ENCODE measurements at places on chromosomes 3 and 15.

DNA sequence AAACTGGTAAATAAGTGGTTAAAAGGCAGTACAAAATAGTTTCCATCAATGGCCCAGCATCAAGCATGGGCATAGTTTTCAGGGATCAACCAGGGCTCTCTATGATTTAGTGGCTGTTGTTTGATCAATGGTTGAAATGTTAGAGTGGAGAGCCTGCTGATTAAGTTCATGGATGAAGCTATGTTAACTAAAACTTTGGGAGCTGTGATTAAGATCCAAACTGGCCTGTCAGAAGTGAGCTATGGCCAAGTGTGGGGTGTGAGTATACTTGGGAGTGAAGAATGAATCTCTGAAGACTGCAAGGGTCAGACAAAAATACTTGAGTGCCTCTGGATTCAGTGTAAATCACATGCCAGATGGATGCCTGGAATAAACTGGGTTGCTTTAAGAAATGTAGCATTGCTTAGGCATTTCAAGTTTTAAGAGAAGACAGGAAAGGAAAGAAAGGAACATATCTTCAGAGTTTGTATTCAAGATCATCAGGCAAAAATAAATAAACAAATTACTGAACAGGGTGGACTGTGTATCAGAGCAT is 422.2 kb upstream of the ADAMTS9 start:
- DNase-seq = no peak

DNA sequence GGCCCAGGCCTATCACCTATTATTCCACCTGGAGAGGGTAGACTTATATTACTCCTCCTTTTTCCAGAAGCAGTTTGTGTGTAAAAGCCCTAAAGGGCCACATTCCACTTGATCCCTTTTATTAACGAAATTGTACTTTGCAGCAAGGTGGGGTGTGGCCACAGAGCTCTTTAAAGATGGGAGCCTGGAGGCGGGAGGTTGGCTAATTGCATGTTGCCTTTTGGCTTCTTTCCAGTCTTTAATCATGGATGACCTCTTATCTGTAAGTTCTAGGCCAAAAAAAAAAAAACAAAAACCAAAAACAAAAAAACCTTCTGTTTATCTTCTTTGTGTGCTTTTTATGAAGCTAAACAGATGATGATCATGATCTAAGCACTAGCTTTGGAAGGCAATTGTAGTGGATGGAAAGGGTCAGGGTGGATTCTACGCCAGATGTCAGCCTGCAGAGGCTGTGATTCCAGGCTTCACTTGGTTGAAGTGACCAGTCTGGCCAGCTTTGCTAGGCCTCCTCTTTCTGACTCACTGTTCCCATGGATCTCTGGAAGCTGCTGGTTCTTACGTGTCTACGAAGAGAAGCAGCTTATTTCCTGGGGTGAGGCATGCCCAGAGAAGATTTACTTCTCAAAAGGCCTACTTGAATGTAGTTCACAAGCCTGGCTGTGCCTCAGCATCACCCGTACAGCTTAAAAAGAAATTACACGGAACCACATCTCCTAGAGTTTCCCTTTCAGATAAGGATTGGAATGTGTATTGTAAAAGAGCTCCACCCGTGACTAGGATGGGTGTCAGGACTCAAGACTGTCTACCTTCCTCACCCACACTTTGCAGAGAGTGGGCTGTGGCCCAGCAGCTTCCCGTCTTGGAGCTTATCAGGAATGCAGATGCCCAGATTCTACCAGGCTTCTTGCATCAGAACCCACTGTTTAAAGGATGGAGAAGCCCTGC is 330.9 kb upstream of the C2CD4B start:
- DNase-seq = no peak

DNA sequence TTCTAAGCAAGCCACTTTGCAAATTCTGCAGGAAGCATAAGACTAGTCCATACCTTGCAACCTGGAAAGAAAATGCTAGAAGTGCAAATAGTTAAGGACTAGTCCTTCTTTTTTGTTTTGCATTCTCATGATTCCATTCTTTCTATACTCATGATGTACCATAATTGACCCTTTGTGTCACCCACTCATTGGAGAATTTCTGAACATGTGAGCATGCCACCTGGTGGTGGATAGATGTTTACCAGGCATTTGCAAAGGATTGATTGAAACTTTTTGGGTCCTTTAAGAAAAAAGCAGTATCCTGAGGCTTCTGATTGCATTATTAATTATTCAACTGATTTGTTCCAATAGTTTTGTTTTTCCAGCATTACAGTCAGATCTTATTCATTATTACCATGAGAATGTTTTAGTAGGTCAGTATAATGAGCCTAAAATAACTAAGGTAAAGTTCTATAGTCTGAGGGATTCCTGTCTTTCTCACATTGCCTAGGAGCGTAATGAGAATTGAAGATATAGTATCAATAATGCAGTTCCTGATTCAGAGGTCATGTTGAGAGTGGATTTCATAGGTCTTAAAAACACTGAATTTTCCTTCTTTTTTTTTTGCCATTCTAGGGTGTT is 20.2 kb upstream of the DIPK2A start:
- DNase-seq = peak; percentile 39

GRCh38 chr15:87489902-87490665 is 766.5 kb downstream of the NTRK3 start:
- DNase-seq = no peak

- DNase-seq = no peak
Measured at GRCh38 chr15:38905632-38906031, 341.0 kb upstream of the RASGRP1 start.

GRCh38 chr3:21484057-21484827 is 266.8 kb downstream of the ZNF385D start:
- peak; percentile 44 for DNase-seq

DNA sequence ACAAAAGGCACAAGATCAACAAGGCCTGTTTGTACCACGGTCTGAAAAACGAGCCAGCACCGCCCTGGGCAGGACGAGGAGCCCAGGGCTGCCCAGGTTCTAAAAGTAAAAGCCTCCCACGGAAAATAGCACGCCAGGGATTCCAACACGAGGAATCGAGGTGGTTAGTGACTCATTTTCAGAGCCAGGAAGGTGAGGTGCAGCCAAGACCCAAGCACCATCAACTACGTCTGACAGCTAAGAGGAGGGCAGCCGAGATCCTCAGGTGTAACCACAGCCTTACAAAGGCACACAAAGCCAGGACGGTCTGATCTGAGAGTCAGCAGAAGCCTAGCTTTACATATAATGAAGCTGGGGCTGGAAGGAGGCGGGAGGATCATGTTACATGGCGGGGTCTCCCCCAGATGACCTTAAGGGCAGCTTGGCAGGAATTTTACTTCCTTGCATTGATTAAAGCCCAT is 52.5 kb downstream of the ATP10A start:
- DNase-seq = no peak

DNA sequence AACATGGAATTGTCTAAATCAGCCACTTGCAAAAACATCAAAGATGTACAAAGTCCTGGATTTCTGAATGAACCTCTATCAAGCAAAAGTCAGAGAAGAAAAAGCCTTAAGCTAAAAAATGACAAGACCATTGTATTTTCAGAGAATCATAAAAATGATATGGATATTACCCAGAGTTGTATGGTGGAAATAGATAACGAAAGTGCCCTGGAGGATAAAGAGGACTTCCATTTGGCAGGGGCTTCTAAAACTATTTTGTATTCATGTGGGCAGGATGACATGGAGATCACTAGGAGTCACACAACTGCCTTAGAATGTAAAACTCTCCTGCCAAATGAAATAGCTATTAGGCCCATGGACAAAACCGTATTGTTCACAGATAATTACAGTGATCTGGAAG is 29.3 kb downstream of the KNL1 start:
- DNase-seq = no peak

- peak; percentile 88 for DNase-seq
Measured at GRCh38 chr15:40338041-40338657, 2.6 kb downstream of the CCDC9B start.

DNA sequence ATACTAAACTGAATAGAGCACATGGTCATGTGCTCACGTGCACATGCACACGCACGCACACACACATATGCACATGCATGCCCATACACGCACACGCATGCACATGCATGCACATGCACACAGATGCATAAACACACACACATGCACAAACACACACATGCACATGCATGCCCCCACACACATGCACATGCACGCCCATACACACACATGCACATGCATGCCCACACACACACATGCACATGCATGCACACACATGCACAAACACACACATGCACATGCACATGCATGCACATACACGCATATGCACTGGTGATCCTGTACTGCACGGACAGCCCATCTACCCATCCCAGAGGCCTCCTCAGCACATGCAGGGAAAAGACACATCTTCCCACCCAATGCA is 426.6 kb downstream of the OCA2 start:
- no peak for DNase-seq

- DNase-seq = no peak
Measured at GRCh38 chr3:176167272-176167671, 1030.0 kb downstream of the TBL1XR1 start.

DNA sequence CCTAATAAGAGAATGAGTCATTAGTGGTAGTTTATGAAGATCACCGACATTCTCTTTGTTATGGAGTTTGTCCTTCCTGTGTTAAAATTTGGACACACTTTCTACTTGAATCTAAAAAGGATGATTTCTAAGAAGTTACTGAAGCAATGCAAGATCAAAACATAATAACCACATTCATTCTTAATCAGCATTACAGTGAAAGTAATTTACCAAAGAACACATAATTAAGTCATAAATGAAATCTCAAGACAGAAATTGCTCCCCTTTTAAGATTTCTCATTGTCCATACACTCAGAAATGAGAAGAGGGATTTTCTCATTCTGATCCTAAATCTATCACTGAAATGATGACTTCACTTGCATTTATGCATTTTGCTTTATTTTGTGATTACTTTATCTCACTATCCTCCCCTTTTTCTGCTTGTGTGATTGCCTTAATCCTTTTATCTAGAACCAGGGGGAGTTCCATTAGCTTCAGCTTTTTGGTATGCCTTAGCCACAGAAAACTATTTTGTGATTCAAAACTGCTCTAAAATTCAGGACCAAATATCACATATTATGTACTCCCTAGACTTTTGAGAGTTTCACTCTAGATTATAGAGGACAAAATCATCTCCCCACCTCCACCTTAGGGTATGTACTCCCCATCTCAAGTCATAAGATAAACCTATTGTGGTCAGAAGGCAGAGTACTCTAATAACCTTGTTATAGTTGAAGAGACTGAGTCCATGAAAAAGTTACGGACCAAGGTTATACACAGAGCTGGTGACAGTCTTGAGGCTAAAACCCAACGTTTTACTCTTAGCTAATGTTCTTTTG is 817.6 kb upstream of the CFAP20DC start:
- DNase-seq = no peak

DNA sequence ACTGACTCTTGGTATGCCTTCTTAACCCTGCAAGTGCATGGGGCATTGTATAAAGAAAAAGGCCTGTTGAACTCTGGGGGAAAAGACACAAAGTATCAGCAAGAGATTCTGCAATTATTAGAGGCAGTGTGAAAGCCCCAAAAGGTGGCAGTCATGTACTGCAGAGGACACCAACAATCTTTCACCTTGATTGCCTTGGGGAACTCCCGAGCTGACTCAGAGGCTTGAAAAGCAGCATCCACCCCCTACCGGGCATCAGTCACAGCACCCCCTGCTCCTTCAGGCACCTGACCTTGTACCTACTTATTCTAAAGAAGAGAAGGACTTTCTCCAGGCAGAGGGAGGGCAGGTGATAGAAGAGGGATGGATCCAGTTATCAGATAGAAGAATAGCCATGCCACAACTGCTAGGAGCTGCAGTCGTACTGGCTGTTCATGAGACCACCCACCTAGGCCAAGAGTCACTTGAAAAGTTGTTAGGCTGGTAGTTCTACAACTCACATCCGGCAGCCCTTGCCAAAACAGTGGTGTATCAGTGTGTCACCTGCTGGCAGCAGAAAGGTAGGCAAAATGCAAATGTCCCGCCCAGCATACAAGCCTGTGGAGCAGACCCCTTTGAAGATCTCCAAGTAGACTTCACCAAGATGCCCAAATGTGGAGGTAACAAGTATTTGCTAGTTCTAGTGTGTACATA is 241.6 kb upstream of the CNTN6 start:
- DNase-seq = peak; percentile 7

- peak; percentile 2 for DNase-seq
Measured at GRCh38 chr3:36258421-36258820, 121.9 kb upstream of the STAC start.

DNA sequence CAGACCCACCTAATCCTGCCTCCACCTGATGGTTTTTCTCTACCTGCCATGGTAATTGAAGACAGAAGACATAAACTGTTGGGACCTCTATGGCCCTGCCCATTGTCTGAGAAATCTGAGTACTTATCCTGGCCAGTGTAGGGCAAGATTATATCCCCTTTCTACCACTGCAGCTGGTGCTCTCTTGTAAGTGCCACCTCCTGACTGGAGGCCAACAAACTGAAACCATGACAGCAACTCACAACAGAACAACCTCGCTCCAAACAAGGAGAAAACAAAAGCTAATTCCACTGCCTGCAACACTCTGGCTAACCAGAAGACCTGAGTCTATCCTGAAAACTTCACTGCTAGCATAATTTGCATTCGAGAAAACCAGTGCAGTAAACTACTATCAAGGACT is 82.9 kb downstream of the CLDN1 start:
- no peak for DNase-seq

DNA sequence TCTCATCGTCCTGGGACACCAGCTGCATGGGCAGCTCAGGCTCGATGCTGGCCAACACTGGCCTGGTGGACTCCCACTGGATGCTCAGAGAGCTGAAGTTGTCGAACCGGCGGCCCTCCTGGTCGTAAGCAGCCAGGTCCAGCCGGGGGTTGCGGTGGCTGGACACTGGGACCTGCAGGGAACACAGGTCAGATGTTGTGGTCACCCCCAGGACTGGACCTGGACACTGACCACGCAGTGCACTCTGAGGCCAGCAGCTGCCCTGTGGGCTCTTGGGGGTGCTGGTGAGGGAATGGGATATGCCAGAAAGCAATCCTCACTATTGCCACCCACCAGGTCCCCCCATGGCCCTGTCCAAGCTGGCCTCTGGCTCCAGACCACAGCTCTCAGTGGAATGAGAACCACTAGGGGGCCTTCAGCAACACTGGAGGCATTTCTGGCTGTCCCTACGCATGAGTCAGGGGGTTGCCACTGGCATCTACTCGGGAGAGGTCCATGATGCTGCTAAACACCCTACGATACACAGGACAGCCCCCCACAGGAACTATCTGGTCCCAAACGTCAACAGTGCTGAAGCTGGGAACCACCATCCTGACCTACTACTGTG is 66.1 kb downstream of the NUP210 start:
- DNase-seq = no peak

GRCh38 chr3:166917437-166917836 is 462.7 kb downstream of the ZBBX start:
- DNase-seq = no peak

GRCh38 chr3:172259111-172259541 is 189.1 kb downstream of the GHSR start:
- DNase-seq = peak; percentile 42

DNA sequence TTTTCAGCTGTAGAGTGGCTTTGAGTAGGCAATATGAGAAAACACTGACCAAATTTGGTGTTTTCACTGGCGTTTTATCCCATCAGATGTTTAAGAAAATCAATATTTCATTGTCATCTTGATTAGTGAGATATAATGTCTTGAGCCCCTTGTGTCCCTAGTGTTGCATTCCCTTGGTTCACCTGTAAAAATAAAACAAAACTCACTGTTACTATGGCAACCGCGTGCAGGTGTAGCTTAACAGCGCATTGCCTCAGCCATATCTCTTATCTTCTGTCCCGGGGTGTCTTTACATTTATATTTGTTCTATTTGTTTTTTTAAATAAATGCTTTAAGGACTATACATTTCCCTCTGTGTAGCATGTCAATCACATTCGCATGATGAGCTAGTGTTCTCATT is 551.6 kb downstream of the ZIC1 start:
- no peak for DNase-seq

GRCh38 chr3:102483556-102483955 is 48.7 kb downstream of the ZPLD1 start:
- DNase-seq = no peak
